ENCODE measurements at places on chromosomes 12 and 14.

GRCh38 chr14:100865682-100866591, 37.6 kb downstream of the RTL1 start:
- no peak for DNase-seq

- no peak for DNase-seq
These were observed 12.8 kb upstream of the SMARCD1 start for GRCh38 chr12:50072198-50072907.

- no peak for DNase-seq
These were observed 10.0 kb upstream of the KRT82 start for GRCh38 chr12:52415870-52416750.

GRCh38 chr12:64798165-64798564, 26.3 kb upstream of the TBC1D30 start:
- no peak for DNase-seq

DNA sequence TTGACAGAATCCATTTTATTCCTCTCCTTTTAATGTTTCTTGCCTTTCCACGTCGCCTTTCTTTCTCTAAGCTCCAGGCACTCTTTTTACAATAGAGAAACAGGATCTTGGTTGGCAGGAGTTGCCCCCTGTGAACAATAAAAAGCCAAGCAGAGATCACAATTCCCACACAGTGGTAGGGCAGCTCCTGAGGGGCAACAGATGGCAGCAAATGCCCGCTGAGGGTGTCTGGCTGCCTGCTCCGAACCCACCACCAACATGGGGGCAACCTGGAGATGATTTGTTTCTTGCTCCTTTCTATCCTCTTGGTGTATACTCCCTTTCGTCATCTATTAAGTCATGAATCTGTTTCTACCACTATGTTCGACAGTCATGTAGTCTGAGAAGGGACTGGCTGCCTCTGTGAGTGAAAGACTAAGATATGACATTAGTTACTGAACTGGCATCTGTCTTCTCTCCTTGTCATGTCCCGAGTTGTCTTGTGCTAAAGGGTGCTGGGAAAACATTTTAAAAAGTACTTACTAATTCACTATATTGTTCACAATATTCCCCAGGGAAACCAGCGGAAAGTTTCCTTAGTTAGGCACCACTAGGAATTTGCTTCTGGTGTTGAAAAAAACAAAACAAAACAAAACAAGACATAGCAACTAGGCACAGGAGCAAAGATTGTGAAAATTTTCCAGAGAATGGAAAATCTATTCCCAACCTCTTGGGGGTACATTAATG, 170.1 kb downstream of the STXBP6 start:
- DNase-seq: no peak

- no peak for DNase-seq
These were observed 123.5 kb upstream of the FBXO33 start for GRCh38 chr14:39555749-39556148.

DNA sequence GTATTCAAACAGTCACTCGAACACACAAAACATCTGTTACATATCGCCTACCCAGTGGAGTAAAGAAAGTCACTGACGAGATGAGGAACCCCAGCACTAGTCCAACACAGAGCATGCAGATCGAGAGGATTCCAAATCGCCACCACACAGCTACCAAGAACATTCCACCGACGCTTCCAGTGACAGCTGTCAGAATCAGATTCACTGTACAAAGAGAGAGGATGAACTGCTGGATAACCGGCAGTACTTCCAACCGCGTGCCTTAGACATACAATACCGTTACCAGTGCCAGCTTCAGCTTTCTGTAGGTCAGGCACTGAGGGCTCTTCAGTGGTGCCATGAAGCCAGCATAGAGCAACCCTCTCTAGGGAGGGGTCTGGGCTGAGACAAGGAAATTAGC, 34.5 kb downstream of the TM7SF3 start:
- DNase-seq: no peak

DNA sequence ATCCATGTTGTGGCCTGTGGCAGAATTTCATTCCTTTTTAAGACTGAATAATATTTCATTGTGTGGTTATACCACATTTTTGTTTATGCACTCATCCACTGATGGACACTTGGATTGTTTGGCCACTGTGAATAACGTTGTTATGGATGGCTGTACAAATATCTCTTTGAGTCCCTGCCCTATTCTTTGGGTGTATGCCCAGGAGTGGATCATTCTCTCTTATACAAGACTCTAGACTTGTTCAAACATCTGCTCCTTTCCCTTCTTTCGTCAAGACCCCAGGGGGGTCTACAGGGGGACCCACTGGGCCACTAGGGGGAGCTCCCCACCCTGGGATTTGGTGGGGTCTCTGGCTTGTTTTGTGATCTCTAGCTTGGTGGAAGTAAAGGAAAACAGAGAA, 77.4 kb downstream of the FBXL14 start:
- no peak for DNase-seq

Measured in activated T-helper 1 cell treated with anti-CD3 and anti-CD28 coated beads, Interleukin-12 subunit alpha, Interleukin-12 subunit beta, Interleukin-2, Interleukin-4 antibody, amounts not matched to agents 30 ng/mL and 10 ng/mL and 1 ng/mL, durations not matched to agents 14 hours and 24 hours and 36 hours (primary cell).